ENCODE measurements at places on chromosomes 7 and 10.

DNA sequence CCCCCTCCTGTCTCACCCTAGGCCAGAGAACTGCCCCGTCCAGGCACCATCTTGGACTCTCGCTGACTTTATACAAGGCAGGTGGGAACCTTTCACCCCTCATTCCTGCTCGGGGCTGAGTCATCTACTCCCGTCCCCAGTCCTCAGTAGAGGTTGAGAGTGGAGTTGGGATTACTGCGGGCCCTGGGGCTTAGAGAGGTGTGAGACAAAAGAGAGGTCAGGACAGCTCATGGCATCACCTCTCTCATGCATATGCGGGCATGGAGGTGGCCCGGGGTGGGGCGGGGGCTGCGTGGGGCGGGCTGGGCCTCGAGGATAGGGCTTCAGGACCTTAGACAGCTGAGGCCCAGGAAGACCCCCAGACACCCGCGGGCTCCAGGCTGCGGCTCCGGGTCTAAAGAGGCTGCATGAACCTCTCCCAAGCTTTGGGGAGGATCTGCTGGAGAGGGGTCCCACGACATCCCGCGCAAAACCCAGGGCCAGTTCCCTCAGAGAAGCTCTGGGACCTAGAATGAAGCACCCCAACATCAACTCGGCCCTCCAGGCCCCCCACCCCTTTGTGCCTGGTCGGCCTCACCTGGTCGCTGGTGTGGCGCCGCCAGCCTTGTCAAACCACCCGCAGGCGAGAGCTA, 317 bp downstream of the PDZD7 start:
- no peak for DNase-seq

- no peak for DNase-seq
Observed at GRCh38 chr10:42482411-42482810, 156.0 kb downstream of the ZNF33B start.

GRCh38 chr10:7029672-7030071, 381.2 kb downstream of the SFMBT2 start:
- DNase-seq: no peak

- no peak for DNase-seq
Observed at GRCh38 chr7:112205343-112206237, 609 bp downstream of the DOCK4 start.

- DNase-seq: no peak
Observed at GRCh38 chr10:35300063-35300699, 36.1 kb upstream of the CCNY start.

- no peak for DNase-seq
Observed at GRCh38 chr10:17802976-17803375, 6.2 kb upstream of the MRC1 start.

DNA sequence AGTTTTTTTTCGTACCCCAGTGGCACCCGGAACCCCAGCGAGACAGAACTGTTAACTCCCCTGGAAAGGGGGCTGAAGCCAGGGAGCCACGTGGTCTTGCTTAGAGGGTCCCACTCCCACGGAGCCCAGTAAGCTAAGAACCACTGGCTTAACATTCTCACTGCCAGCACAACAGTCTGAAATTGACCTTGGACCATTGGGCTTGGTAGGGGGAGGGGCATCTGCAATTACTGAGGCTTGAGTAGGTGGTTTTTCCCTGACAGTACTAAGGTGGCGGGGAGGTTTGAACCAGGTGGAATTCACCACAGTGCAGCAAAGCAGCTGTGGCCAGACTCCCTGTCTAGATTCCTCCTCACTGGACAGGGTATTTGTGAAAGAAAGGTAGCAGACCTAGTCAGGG, 196.5 kb downstream of the ADK start:
- no peak for DNase-seq

- DNase-seq: no peak
Observed at GRCh38 chr7:147412782-147413556, 1177.6 kb upstream of the C7orf33 start.

DNA sequence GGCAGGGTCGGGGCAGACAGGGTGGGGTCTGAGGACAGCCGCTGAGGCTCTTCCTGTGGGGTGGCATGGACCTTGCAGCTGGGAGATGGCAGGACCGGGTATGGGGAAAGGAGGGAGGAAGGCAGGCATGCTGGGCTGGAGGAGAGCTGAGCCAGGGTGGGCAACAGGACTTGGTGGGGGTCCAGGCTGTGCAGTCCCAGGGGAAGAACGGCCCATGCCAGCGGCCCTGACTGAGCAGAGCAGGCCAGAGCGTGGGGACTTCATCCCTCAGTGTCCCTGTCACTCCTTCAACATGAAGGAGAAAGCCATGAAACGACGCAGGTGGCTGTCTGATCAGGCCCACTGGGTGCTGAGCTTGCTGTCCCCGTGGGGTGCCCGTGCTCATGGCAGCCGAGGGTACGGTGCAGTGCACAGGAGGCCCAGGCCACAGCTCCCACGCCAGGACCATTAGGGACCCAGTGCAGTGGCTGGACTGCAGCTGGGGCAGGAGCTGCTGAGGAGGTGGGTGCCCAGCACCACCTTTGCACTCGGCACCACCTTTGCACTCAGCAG, 519.6 kb downstream of the PTPRN2 start:
- no peak for DNase-seq

DNA sequence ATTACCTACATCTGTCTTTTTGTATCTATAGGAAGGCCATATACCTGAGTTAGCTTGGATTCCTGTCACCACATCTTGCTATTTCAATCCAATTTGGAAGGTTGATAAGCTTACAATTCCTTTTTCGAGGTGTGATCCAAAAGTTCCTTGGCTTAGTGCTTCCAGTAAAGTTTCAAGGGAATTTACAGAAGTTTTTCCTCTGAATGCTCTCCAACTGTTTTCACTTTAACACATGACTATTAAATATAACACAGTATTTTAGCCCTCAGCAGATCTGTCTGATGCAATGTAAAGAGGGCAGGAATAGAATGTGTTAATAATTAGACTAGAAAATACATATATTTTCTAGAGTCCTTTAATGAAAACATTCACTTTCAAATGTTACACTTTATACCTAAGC, 171.4 kb downstream of the DKK1 start:
- no peak for DNase-seq

DNA sequence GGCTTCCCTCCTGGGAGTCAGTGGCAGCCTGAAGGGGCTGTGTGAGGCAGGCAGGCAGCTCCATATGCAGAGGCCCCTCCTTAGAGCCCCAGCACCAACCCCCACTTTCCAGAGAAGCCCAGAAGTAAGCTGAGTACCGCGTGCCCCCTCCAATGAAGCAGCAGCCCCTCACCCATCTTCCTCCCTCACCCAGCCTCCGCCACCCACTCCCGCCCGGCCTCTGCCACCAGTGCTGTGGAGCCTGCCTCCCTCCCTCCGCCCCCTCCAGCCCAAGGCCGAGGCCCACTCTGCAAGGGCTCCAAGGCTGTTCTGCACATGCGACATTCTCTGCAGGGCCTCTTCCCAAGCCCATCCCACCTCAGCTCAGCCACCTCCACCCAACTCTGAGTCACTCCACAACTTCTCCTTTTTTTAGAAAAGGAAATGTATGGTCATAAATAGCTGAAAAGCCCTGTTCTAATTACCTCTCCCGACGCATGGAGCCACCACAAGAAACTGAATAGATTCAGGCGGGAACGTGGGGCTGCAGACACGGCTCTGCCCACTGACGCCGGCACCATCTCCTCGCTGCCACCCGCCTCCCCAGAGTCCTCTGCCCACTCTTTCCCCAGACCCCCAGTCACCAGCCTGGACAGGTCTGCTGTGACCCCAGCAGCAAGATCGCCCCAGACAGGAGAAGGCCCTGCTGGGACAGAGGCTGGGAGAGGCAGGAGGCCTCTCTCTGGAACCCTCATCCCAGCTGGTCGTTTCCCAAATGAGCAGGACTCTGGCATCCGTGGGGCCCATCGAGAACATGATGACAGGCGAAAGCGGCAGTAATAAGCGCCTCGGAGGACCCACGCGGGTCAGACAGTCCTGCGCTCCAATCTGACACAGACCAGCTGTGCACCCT, 213.9 kb downstream of the MAD1L1 start:
- no peak for DNase-seq

DNA sequence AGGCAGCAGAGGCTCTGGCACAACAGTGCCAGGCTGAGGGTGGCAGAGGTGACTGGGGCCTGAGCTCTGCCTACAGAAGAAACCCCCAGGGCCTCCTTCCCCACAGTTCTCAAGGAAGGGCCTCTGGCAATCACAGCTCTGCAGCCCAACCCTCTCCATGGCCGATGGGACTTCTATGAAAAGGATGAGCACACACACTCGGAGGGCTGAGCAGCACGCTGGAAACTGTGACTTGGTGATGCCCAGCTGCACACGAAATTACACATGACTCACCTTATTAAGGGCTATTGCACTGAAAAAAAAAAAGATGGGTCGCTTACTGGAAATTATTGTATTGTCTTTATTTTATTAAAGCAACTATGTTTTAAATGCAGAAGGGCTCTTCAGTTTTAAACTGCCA, 42.9 kb upstream of the LRRC18 start:
- no peak for DNase-seq

- DNase-seq: no peak
Observed at GRCh38 chr10:78316451-78316931, 282.8 kb downstream of the RPS24 start.

GRCh38 chr10:102455893-102456471, 4.6 kb upstream of the C10orf95 start:
- no peak for DNase-seq

DNA sequence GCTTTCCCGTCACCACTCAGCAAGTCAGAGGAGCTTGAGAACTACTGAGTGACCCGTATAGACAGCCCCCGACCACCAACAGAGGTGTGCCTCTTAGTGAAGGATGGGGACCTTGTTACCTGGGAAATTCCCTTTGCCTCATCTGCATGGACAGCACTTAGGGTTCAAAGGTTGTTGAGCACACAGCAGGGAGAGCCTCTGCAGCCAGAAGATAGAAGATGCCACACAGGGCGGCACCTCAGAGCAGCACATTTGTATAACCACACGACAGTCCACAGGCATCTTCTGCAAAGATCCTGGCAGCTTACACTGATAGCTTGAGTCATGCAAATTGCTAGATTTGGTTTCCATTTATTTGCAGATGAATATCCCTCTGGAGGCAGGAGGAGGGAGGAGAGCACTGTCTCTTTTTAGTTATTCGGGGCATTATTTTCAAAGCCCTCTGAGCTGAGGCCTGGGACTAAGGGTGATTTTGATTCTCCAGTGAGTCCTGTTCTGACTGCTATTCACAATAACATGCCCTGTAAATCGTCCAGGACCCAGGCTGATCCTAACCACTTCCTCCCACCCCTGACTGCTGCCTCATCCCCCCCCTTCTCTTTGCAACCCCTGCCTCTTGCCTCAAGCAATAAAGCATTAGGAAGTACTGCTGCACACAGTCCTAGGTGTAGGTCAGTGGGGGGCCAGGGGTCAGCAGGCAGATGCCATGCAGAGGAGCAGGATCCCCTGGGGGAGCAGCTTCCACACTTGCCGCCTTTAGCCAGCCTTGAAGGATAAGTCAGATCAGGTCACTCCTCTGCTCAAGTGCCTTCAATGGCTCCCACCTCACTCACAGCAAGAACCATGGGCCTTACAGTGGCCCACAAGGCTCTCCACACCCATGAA, 24.6 kb upstream of the INMT start:
- DNase-seq: no peak

DNA sequence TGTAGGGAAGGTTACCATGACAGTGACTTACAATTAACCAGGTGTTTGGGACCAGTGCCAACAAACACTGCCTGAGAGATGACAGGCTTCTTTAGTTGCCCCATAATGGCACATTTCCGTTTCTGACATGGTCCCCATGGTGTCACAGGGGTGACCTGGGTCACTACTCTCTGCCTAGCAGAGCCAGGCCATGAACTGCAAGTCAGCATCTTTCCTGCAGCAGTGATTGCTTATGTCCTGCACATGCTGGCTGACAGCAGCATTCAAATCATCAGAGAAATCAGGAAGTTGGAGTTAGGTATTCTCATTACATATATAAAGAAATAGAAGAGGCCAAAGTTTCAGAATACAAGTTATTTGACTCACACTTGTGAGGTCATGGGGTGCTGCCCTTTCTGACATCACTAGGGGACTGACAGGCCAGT, 47.1 kb upstream of the ZNRF2 start:
- peak; percentile 5 for DNase-seq

DNA sequence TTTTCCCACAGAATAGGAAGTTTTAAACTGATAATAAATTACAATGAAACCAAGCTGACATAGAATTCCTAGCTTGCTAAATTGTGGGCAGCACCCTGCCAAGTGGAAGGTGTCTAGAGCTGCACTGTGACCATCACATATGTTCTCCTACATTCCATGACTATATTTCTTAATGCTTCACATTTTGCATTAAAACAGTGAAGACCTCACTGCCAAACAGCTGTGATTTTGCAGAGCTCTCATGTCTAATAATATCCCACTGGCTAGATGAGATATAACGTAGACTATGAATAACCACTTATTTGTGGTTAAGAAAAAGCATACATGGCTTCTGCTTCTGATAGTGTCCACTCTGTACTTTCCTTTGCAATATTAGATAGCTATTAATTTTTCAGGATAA, 228.3 kb upstream of the TEX47 start:
- DNase-seq: no peak

DNA sequence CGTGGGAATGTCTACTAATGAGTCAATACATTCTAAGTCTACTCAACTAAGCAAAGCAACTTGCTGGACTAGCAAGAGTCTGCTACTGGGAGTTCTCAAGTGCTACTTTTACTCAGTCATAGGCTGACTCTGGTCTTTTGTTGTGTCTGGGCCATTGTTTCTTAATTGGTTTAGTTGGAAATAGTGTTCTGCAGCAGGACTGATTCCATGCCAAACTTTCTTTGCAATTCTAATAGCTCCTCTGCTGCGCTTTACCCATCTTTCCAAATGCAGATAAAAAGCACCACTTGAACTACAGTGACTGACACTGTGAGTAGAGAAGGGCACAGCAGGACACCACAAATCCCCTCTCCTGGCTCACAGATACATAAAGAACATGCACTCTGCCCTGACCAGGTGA, 125.7 kb downstream of the CD36 start:
- DNase-seq: no peak

GRCh38 chr7:152108359-152108758, 82.9 kb downstream of the GALNT11 start:
- DNase-seq: no peak

DNA sequence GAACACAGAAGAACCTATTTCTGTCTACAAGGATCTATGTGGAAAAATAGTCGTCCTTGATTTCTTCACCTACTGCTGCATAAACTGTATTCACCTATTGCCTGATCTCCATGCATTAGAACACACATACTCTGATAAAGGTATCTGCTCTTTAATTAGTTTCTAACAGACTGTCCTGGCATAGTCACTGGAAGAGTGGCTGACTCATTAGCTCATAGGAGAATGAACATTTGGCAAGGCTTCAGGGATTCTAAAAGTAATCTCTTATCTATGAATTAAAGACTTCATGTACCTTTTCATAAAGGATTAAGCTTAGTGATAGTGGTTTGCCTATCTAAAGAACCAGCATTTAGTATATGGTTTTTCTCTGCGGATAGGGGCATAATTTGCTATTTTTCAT, 4.1 kb downstream of the NHLRC2 start:
- DNase-seq: no peak

- DNase-seq: no peak
Observed at GRCh38 chr10:49023752-49024151, 84.1 kb upstream of the LRRC18 start.

Measured in NCI-H1417 treated with DMSO at 0.1 percent for 48 hours (cell line).